ENCODE measurements at places on chromosomes 2 and 18. TPM values are rescaled to one million over a fixed set of nuclear protein-coding genes. Genes with fewer than 3 reads are reported as not detected.

DNA sequence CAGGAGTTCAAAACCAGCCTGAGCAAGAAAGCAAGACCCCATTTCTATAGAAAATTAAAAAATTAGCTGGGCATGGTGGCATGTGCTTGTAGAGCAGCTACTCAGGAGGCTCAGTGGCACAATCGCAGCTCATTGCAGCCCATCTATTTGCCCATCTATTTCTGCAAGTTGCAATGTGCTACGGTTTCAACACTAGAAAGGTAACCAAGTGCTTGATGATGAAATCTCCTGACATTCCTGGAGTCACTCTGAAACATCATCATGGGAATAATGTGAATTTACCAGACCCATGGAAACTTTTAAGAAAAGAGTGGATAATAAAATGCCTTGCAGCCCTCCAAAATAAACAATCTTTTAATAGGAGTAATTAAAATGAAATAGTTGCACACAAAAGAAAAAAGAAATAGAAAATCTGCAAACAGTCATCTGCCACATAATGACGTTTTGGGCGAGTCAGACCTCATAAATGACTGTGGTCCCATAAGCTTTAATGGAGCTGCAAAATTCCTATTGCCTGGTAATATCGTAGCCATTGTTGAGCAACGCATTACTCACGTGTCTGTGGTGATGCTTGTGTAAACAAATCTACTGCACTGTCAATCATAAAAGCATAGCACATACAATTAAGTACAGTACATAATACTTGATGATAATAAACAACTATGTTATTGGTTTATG, 46.6 kb upstream of the AMMECR1L start:
- no peak for DNase-seq

DNA sequence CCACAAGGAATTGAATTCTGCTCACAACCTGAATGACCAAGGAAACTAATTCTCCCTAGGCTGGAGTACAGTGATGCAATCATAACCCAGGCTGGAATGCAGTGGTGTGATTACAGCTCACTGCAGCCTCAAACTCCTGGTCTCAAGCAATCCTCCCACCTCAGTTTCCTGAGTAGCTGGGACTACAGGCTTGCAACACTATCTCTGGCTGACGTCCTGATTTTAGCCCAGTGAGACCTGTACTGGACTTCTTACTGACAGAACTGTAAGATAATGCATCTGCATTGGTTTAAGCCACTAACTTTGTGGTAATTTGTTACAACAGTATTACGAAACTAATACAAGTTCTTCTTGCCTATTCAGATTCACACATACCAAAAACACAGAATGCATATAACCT, 9.5 kb upstream of the KDSR start:
- no peak for DNase-seq

- no peak for DNase-seq
Observed at GRCh38 chr2:182858671-182859070, 7.8 kb downstream of the FRZB start.

DNA sequence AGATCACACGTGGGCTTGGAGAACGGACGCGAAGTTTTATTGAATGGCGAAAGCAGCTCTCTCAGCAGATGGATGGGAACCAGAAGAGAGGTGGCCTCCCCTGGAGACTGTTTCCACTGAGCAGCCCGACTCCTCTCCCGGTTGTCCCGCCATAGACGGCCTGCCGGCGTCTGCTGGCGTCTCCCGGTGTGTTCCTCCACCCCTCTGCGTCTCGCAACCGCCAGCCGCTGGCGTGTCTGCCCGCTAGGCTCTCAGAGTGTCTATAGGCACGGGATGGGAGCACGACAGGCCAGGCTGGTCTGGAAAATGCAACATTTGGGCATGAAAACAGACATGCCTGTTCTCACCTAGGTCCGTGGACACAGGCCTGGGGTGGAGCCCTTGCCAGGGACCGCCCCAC, 366.7 kb upstream of the SOX11 start:
- no peak for DNase-seq

GRCh38 chr18:58862851-58863538, 1.7 kb upstream of the ZNF532 start:
- DNase-seq, result no peak

DNA sequence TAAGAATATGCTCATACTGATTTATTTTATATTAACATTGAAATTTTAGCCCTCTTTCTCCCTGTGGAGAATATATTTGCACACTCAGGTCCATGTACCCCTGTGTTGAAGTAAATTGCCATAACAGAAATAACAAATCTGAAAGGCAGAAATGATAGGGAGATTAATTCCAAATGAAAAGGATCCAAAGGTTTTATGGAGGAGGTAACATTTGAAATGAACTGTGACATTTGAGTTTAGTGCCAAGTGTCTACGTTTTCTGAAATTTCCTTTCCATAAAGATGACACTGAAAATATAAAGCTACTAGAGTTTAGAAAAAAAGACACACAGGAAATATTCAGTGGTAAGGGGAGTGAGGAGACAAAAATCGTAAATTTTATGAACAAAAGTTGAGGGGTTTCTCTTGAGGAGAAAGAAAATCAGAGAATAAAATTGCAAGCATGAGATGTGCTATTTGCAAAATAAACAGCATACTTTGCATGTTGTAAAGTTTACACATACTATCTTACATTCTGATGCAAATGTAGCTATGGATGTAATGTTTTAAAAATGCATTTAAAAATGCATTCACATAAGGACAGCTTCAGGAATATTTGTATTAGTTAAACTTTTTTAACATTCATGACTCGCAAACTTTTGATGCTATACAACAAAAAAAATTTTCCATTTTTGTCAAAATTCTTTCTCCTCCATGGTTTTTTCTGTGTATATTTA, 69.5 kb downstream of the BAZ2B start:
- DNase-seq, result no peak

- no peak for DNase-seq
Observed at GRCh38 chr18:49025767-49026500, 75.2 kb upstream of the SMAD7 start.

DNA sequence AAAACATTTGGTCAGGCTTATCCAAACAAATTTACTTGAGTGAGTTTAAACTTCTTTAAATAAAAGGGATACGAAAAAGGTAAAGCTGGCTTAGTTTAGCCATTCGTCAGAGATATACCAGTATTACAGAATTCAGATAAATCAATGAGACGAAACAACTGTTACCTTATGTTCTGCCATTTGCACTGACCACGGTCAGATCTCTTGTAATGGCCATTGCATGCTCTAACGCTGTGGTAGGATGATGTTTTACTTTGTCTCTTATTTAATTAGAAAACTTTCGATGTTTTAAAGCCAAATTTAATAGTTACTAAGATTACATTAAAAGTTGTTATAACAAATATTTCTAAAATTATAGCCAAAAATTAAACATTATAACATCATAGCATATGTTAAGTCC, 1.5 kb downstream of the C18orf54 start:
- no peak for DNase-seq

GRCh38 chr18:64131314-64131713, 17.6 kb downstream of the LINC00305 start:
- DNase-seq, result no peak

GRCh38 chr2:201916565-201916964, 110.2 kb downstream of the CDK15 start:
- no peak for DNase-seq

- DNase-seq, result no peak
Observed at GRCh38 chr2:69547984-69548715, 95.4 kb downstream of the AAK1 start.

DNA sequence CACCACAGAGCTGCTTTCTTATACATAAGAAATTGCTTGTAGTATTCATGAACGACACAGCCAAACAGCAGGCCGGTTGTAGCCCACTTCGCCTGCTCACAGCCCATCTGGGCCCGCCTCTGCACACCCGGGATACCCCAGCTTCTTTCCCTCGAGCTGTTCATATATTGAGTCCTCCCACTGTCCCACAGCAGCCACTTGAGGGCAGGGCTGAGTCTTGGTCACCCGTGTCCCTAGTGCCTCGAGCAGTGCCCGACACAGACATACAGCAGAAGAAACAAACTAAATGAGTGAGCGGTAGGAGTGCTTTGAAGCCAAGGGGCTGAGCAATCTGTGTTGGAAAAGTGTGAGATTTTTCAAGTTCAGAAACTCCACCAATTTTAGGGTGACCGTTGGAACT, 251.4 kb downstream of the KLHL29 start:
- DNase-seq, result no peak

- DNase-seq, result no peak
Observed at GRCh38 chr2:241656190-241656741, 18.8 kb downstream of the ATG4B start.

- DNase-seq, result no peak
Observed at GRCh38 chr2:193251909-193252308, 1057.2 kb upstream of the TMEFF2 start.

GRCh38 chr2:49286045-49286444, 131.7 kb upstream of the FSHR start:
- DNase-seq, result no peak

GRCh38 chr2:224520064-224520463, 65.1 kb downstream of the CUL3 start:
- DNase-seq, result no peak

- no peak for DNase-seq
Observed at GRCh38 chr2:112147382-112148168, 9.4 kb downstream of the FBLN7 start.

GRCh38 chr2:120617055-120617454, 118.6 kb upstream of the GLI2 start:
- DNase-seq, result no peak

- DNase-seq, result no peak
Observed at GRCh38 chr2:97653473-97653872, 7.6 kb downstream of the COX5B start.

- no peak for DNase-seq
Observed at GRCh38 chr2:197205585-197206215, 104.9 kb downstream of the ANKRD44 start.

Gene NEB
- total RNA-seq, result 1.5 TPM

Gene MYCN
- total RNA-seq, result 1.8 TPM

Gene SNTG2
- total RNA-seq, result 1.5 TPM

Gene ITGB6
- total RNA-seq, result 0.47 TPM

Gene QPCT
- total RNA-seq, result 28.8 TPM

Gene SFXN5
- 16.9 TPM for total RNA-seq

Gene IL36G
- not detected for total RNA-seq

Gene RESP18
- total RNA-seq, result not detected

Gene MC2R
- total RNA-seq, result not detected

Measured in glomerular endothelial cell (primary cell).